ENCODE measurements at places on chromosomes 1 and 21.

DNA sequence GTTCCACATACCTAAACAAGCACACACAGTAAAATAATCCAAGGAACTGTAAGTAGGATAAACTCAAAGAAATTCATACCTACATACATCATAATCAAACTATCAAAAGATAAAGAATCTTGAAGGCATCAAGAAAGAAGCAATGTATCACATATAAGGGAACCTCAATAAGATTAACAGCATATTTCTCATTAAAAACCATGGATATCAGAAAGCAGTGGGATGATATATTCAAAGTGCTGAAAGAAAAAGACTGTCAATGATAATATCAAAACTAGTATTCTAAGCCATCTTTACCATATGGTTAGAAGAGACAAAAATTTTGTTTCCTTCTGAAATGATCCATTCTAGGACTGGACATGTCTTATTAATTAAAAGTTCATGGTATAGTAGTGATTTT is 37.1 kb upstream of the ADAM30 start:
- no peak for DNase-seq

DNA sequence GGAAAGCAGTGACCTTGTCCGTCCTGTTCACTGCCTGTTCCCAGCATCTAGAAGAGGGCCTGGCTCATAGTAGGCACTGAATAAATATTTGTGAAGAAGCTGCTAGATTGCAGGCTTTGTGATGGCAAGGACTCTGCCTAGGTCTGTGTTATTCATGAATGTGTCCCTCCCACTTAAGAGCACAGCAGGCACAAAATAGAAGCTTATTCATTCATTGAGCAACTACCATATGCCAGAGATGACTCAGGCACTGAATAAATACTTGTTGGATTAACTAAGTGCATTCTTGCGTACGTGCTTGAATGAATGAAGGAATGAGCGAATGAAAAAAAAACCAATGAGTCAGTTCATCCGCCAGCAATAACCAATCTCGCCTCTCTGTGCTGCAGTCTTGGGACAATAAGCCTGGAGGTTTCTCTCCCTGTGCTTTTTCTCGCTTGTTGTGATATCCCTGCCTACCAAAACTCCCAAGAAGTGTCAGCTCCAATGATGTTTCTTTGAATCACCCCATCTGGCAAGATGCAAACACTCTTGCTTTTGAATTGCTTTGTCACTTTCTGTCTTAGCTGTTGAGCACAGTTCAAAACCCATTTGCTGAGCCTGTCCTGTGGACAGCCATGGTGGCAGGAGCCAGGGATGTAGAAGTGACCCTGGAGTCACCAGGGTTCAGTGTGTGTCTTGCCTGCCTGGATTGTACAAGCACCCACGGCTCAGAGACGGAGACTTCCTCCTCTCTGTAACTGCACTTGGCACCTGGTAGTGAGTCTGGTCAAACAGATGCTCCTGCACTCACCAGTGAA is 143.9 kb downstream of the KAZN start:
- DNase-seq, result no peak

DNA sequence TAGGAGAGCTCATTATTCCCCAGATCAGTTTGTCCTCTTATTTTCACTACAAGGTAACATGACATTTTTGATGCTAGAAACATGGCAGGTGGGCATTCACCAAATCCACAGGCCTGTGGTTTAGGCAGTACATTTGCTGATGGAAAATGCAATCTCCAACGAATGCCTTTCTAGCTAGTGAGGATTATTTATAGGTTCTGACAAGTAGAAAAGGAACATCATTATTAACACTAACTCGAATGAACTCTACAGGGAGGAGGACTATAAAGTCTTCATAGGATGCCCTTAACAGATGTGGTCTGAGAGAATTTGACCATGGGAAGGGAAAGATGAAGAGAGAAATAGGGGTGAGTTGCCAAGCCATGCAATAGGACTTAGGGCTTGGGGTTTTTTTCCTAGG is 71.5 kb upstream of the BCL10 start:
- no peak for DNase-seq

DNA sequence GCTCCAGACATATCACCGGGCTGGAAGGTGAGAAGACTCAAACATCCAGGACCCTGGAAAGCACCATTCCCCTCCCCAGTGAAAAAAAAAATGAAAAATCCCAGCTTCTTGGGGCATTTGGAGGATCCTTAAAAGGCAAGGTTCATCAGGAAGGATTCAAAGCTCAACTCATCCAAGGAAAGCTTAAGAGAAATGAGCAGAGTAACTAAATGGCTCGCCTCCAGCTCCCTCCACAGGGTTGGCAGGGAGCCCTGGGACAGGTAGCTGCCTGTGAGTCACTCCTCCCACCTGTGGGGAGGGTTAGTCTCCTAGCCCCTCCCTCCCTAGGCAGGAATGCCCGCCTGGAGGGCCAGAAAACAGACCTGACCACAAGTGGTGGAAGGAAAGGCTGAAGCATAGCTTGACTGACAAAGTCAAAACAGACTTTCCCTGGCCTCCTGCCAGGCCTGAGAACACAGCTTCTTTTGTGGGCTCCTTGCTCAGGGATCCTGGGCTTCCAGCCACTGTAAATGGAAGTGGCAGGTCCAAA is 712 bp upstream of the LAMB3 start:
- DNase-seq, result peak; percentile 82

- DNase-seq, result no peak
Observed at GRCh38 chr1:117009132-117009531, 7.6 kb downstream of the CD101 start.

DNA sequence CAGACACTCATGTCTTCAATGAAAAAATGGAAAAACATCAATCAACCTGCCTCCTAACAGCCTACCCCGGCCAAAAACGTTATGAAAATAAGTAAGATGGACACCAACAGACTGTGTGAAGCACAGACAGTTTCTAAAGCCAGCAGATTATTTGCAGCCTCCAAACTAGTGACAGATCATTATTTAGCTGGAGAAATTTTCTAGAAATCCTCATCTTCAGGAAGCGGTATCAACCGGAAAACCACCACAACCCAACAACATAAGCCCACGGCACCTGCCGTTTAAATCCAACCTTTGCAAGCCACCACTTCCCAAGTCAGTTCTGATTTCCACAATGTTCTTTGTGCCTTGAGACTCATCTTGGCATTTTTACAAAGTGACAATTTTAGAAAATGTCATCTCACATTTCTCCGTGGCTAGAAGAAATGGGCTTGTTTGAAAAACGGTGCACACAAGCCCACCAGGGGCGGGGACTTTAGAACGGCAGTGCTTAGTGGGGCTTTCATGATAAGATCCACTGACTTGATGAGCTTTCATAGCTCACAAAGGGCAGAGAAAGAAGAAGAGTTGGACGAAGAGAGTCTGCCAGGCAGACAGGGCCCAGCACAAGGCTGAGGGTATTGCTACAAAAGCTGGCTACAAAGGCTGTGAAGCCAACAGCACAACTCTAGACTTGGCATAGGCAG is 34.5 kb downstream of the LRRC38 start:
- no peak for DNase-seq

DNA sequence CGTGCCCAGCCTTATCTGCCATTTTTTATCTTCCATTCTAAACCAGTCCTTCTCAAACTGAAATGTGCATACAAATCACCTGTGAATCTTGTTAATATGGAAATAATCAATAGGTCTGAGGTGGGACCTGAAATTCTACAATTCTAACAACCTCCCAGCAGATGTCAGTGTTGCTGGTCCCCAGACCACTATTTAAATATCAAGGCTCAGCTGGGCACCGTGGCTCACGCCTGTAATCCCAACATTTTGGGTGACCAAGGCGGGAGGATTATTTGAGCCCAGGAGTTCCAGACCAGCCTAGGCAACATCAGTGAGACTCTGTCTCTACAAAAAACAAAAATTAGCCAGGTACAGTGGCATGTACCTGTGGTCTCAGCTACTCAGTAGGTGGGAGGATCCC is 4.1 kb downstream of the UQCRHL start:
- DNase-seq, result no peak

- DNase-seq, result no peak
Observed at GRCh38 chr1:156590326-156591180, 1.0 kb upstream of the NAXE start.

GRCh38 chr1:235972311-235972689 is 92.6 kb downstream of the NID1 start:
- DNase-seq, result no peak

GRCh38 chr1:108695535-108695934 is 3.4 kb downstream of the PRPF38B start:
- DNase-seq, result no peak

DNA sequence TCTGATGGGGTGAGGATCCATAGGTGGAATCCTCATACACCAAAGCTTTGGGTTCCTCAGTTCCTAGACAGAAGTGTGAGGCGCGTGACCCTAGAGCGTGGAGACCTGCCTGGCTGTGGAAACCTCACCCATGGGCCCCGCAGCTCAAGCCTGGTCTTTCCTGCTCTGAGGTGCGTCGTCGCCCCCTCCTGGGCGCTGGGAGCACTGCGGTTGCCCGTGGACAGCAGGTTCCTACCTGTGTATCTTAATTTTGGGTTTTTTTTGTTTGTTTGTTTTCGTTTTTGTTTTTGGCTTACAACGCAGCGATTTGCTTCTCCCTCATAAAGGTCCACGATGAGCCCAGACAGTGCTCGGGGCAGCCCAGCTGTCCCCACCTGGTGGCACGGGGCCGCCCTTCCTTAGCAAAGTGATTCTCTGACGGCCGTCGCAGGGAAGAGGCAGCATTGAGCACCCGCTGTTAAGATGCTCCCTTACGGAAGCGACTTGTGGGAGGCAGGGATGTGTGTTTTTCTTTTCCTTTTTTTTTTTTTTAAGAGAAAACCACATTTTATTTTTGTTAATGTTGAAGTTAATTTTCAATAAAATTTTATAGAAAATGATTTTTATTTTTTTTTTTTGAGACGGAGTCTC is 36.5 kb upstream of the TRAPPC10 start:
- DNase-seq, result peak; percentile 88

DNA sequence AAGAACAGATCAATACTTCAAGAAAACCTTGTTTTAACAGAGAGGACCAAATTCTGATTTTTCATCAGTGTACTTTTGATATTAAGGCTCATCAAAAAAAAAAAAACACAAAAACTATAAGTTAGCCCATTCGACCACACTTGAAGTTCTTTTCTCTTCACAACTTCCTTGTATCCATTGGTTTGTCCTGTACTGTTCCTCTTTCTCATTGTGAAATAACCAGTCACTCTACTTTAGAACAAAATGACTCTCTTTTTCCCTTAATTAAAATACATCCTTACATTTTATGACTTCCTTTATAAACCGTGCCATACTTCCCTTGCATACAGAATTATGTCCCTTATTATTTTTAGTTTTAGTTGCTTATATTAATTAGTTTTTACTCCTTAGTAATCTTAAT is 8.4 kb downstream of the QSOX1 start:
- DNase-seq, result no peak

DNA sequence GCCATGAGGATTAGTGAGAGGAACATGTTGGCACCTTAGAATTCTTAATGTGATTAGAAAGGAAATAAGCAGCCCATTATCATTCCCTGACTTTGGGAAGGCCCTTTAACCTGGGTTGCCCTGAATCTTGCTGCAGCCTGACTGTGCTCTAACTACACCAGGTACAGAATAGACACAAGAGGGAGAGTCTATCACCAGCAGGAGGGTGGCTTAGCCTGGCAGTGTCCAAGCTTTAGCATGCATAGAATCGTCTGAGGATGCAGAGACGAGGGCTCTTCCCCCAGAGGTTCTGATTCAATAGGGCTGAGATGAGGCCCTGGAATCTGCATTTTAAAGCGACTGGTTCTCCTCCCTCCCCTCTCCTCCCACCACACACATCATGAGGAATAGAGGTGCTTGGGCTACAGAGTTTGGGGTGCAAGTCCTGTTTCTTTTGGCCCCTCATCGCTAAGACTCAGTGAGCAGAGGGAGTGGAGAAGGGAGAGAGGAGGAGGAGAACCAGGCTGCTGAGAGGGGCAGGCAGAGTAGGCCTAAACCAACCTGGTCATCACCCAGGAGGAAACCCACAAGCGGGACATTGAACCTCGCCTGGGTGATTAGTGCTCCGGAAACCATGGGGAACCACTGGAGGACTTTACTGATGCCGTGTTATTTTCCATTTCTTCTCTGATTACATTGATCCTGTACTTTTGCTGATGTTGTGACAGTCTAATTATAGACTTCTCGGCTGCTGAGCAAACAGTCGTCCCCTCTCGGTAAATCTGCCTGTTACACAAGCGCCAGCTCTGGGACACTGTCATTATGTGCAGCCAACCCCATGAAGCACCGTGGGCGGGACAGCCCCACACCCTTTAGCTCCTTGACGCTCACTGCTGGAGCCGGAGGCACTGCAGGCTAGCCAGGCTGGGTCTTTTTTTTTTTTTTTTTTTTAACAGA is 6.3 kb upstream of the TENT5C start:
- peak; percentile 49 for DNase-seq

- no peak for DNase-seq
Observed at GRCh38 chr1:115531631-115532264, 110.0 kb upstream of the VANGL1 start.

DNA sequence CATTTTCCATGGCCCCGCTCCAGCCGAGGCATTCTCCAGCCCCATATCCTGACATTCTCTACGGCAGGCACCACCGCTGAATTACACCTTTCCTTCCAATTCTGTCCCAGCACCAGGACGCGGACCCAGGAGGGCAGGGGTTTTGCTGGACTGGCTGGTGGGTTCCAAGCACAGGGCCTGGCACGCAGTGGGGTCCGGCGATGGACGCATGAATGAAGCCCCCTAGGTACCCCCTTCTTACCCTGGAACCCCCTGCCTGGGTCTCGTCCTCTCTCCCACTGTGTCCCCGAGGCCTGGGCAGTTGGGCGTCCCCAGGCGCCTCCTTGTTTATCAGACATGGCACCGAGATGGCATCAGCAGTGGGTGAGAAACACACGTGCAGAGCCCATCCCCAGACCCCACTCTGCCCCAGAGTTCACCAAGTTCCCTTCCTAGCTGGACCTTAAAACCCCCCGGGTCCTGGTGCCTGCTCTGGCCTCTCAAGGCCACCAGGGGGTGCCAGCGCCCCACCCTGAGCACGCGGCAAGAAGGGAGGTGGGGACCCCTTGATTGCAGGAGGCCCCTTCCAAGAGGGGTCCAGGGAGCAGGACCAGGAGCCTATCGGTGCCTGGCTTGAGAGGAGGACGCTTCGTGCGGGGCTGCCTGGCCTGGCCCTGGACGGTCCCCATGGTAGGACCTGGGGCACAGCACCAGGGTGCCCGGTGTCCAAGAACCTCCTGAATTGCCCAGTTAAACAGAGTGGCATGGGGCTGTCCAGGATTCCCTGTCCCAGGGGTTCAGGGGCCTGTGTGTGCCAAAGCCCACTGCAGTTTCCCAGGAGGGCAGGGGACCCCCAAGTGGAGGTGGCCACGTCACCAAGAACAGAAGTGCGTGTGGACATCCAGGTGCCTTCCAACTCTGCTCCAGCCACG is 46.1 kb downstream of the MEGF6 start:
- no peak for DNase-seq
